AG10803 (cell line): ENCODE measurements at places on chromosomes 2 and 18.

GRCh38 chr2:177211169-177211568, 1.4 kb upstream of the HNRNPA3 start:
- no peak for DNase-seq

DNA sequence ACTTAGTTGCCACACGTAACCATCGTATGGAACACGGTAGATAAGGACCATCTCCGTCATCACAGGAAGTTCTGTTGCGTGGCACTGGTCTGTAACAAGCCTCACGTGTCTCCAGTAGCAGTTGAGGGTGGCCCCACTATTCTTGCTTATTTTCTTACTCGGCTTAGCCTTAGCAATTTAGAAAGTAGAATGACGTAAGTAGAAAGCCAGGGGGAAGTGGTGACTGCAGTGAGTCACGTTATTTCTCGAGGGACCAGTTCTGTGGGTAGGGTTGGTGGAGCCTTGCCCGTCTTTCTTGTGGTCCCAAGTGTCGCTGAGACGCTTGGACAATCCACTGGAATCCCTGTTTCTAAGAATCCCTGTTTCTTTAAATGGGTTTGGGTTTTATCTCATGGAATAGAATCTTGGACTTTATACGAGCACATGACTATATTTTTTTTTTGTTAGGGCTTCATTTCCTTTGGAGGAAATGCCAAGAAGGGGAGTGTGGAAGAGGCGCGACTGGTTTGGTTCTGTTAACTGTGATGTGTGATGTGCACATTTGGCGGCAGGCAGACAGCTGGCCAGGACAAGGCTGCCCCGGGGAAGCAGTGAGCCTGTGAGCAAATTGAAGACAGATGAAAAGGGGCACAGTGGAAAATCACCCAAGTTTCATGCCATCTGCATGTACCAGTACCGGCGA, 96.2 kb downstream of the CABLES1 start:
- peak; percentile 98 for DNase-seq

GRCh38 chr2:86035376-86035882, 70.3 kb downstream of the POLR1A start:
- no peak for DNase-seq

DNA sequence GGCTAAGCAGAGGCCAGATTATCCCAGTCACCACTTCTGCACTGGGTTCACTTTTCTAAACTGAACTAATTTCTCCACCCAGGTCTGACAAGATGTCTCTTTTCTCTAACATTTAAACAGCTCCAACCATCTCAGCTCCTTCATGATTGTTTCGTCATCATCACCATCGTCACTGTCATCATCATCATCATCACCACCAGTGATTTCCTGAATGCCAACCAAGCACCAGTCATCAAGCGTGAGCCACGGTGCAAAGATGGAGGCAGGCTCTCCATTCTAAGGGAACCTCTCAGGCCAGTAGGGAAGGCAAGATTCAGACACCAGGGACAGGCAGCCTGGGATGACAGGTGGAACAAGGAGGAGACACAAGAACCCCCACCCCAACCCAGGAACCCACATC, 25.5 kb upstream of the TMBIM1 start:
- no peak for DNase-seq

DNA sequence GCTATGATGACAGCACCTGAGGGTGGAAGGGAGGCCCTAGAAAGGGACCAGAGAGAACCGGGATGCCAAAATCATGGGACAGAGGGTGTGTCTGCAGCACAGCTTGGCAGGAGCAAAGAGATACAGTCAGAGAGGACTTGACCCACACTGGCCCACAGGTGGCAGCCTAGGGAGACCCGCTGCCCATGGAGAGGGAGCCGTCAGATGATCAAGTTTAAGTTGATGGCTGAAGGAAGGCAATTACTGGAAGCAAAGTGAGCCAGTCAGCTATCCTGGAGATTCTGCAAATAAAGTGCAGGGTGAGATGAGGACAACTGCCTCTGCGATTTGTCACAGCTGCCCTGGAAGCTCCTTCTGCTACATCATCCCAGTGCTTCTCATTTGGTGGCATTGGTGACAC, 74.0 kb downstream of the CMPK2 start:
- no peak for DNase-seq

DNA sequence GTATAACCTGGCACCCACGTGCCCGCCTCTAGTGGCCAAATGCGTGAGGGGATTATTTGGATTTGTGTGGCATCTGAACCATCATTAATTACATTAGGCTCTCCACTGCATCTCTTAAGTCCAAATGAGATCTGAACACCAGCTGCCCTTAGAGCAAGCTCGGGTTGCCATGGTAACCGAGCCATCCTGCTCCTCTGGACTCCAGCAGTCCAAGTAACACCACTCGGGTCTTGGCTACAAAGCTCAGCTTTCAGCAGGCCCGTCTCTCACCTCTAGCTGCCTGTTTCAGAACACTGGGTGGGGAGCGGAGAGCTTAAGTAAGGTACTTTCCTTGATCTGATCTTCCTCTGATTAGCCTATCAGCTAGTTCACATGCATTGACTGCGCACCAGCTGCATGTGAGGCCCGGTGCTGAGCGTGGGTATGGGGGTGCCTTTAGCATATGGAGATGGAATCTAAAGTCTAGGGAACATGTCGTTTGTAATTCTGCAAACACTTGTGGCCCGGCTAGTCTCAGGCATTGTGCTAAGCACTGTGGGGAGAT, 14.1 kb upstream of the CYS1 start:
- DNase-seq = no peak

DNA sequence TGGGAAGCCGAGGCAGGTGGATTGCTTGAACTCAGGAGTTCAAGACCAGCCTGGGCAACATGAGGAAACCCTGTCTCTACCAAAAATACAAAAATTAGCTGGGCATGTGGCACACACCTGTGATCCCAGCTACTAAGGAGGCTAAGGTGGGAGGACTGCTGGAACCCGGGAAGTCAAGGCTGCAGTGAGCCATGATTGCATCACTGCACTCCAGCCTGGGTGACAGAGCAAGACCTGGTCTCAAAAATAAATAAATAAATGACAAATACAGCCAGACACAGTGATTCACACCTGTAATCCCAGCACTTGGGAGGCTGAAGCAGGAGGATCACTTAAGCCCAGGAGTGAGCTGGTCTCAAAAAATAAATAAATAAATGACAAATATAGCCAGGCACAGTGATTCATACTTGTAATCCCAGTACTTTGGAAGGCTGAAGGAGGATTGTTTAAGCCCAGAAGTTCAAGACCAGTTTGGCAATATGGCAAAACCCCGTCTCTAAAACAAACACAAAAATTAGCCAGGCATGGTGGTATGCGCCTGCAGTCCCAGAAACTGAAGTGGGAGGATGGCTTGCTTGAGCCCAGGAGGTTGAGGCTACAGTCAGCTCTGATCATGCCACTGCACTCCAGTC, 6.2 kb downstream of the KANSL3 start:
- peak; percentile 62 for DNase-seq

DNA sequence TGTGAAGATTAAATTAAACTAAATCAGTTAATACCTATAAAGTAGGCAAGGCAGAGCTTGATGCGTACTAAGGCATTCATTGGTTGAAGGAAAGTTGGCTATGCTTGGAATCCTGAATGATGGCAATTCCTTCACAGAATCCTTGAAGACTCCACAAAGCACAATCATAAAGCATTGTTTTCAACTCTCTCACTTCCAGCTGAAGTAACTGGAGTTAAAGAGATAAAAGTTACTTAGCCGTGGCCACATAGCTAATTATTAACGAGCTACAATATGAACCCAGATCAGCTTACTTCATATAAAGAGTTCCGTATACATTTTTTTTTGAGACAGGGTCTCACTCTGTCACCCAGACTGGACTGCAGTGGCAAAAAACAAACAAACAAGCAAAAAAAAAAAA, 483.9 kb upstream of the DDX18 start:
- no peak for DNase-seq

GRCh38 chr2:120893811-120894584, 158.3 kb downstream of the GLI2 start:
- DNase-seq = no peak

DNA sequence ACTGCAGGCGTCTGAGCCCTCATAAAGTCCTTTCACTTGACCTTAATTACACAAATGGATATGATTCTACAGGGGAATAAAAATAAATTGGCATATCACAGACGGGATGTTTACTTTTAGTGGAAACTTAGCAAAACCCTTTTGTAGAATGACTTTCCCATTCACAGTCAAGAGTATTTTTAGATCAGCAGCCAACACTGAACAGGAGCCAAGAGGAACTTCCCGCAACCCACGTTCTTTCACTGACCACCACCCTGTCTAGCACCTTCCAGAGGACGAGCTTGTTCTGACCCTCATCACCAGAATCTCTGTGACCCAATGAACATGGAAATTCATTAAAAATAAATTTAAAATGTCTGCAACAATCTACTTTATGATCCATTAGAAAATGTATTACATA, 119.0 kb upstream of the SNTG2 start:
- DNase-seq = no peak

DNA sequence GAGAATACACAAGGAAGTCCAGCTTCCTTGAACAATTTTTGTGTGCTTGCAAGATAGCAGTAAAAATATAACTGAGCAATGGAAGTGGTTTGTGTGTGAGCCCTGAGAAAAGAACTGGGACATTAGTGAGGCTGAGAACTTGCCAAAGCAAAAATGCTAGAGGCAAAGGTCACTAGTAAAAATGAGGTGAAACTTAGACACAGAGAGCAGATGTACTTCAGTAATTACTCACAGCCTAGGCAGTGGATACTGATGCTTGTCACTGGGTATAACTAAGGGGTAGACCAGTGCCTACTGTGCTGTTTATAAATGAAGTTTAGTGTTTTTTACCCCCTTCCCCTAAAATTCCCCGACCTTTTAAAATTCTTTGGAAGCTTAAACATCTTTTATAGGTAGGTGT, 450.1 kb downstream of the LPIN1 start:
- no peak for DNase-seq

DNA sequence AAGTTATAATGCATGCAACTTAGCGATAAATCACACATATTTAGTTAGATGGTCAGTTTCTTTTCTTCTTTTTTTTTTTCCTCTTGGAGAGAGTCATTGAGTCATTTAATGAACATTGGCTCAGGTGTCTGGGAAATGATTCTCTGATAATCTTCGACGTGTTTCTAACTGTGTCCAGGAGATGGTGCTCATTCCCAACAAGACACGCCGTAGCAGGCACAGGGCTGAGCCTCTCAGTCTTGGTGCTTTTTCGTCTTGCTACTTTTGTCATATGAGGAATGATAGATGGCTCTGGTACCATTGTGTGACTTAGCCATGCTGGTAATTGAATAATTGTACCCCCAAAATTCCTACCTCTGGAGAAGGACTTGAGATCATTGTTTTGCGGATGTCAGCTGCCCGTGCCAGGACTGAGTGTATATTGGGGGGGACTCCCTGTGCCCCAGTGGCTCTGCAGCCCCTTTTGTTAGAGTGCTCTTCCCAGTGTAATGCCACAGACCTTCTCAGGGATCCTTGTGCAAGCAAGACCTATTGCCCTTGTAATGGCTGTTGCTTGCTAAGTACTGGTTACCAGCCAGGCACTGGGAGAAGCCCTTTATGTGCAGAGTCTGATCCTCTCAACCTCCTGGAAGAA, 107.6 kb upstream of the CYRIA start:
- DNase-seq = peak; percentile 42

DNA sequence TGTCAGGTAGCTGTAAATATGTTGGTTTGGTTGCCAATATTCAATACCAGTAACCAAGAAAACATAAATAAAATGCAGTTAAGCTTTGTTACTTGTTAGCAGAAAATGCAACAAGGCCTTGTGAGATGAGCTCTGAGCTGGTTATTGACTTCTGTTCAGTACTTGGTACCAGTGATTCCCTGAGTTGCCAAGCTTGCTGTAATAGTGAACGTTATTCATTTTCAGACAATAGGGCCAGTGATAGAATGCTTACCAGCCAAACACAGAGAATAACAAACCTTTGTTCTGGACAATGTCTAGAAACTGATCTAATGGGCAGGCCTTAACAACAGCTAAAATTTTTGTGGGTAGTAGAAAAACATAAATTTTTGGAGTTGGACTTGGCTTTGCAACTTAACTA, 29.5 kb downstream of the RASGRP3 start:
- peak; percentile 35 for DNase-seq

- peak; percentile 71 for DNase-seq
Observed at GRCh38 chr18:28086670-28087552, 90.0 kb downstream of the CDH2 start.

- peak; percentile 90 for DNase-seq
Observed at GRCh38 chr2:205405752-205406151, 276.5 kb upstream of the NRP2 start.

- no peak for DNase-seq
Observed at GRCh38 chr18:35691625-35692024, 110.1 kb downstream of the GALNT1 start.

- no peak for DNase-seq
Observed at GRCh38 chr2:240215676-240216051, 75.2 kb upstream of the OTOS start.

GRCh38 chr18:67519592-67519991, 3.1 kb upstream of the DSEL start:
- DNase-seq = peak; percentile 87

DNA sequence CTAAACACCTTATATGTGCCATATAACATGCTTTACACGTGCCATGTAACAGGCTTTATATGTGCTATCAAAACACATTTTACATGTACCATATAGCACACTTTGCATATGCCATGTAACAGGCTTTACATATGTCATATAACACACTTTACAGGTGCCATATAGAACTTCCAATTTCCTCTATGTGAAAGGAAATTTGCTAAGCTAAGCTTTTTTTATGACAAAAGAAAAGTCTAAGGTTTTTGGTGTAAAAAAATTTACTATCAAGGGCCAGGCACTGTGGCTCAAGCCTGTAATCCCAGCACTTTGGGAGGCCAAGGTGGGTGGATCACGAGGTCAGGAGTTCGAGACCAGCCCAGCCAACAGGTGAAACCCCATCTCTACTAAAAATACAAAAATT, 136.5 kb downstream of the AKAIN1 start:
- DNase-seq = no peak

GRCh38 chr18:607930-608329, 11.1 kb downstream of the CLUL1 start:
- no peak for DNase-seq

DNA sequence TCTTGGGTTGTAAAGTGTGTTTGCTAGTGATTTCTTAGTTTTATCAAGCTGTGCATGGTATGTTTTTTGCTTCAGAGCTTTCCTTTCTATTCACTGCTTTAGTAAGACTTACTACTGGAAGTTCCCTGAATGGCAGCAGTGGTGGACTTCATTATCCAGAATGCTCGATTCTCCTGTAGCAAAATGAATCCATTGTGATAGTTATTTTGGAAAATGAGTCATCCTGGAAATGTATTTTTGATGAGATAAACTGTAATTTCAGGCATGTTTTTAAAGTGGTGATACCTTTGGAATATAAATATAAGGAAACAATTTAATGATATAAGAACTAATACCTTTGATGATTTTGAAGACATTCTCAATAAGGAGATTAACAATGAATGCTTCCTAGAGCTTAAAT, 387.1 kb downstream of the PTPRM start:
- DNase-seq = no peak

DNA sequence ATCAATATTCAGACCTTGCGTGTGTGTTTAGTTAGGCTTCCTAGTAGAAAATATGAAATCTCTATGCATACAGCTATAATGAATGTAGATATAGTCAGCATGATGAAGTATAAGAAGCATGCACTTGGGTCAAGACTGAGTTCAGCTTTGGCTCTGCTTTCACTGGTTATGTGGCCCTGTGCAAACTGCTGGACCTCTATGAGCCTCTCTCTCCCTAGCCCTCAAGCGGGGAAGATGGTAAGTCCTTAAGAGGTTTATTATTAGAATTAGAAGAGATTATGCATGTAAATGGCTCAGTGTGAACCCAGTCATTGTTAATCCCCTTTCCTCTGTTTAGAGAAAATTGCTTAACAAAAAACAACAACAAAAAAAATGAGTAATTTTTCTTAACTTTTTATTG, 178.8 kb upstream of the NXPH2 start:
- DNase-seq = no peak
